ENCODE measurements at places on chromosomes 7 and 10.

GRCh38 chr7:82057476-82057875, 287.6 kb upstream of the HGF start:
- no peak for DNase-seq

DNA sequence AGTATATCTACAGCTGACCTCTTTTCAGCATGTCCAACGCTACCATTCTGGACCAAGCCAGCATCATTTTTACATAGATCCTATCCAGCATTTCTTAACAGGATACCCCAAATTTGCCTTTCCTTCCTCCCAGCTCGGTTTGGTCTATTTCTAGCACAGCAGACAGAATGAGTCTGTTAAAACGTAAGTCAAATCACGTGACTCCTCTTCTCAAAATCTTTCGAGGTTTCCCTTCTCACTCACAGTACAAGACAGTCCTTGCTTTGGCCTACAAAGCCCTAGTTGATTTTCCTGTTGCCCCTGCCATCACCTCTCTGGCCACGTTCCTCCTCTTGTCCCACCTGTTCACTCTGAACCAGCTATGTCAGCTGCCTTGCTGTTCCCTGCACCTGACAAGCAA, 711.7 kb downstream of the SORCS3 start:
- DNase-seq: no peak

DNA sequence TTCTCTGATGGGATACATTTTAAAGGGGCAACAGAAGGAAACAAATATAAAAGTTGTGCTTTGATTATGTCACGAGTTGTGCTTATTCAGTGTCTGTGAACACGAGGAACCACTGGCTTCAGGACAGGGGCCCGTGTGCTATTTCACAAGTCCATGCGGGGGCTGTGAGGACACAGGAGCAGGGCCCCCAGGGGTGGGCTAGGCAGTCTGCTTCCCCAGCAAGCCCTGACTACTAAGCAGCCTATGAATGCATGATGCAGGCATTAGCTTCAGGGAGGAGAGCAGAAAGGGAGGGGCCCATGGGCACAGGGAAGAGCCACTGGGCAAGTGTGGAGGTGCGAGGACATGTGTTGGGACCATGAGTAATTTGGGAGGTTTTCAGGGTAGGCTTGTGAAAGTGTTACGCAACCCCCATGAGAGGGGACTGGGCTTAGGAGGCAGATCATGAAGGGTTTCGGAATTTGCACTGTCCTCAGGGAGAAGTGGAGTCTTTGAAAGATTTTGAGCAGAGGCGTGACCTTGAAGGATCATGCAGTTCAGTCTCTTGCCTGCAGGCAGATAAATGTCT, 424.9 kb downstream of the CALN1 start:
- DNase-seq: no peak

- no peak for DNase-seq
Observed at GRCh38 chr7:30448461-30449189, 30.0 kb downstream of the NOD1 start.

GRCh38 chr7:41817386-41817785, 114.5 kb upstream of the INHBA start:
- no peak for DNase-seq

- no peak for DNase-seq
Observed at GRCh38 chr7:3245721-3246120, 55.3 kb upstream of the SDK1 start.

- no peak for DNase-seq
Observed at GRCh38 chr10:127648885-127649284, 88.1 kb upstream of the FOXI2 start.
